ENCODE measurements at places on chromosomes 11 and 22.

GRCh38 chr22:17954860-17955587 is 69.3 kb downstream of the MICAL3 start:
- no peak for DNase-seq

- no peak for DNase-seq
Observed at GRCh38 chr11:27700351-27701301, at the start of gene BDNF. Gene BDNF, minus strand, starts transcription at chr11:27700455. Its CDS starts 41,891 bp downstream, at chr11:27658564.

DNA sequence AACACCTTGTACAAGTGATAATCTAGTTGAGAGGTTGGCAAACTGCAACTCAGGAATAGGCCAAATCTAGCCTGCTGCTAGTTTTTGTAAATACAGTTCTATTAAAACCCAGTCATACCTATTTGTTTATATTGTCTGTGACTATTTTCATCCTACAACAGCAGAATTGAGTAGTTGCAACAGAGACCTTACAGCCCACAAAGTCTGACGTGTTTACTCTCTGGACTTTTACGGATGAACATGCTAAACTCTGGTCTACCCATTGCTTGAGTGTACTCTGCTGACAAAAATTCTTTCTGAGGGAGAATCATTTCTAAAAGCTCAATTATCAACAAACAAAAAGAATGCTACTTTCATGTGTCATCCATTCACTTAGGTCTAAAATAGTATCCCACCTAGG is 287.0 kb downstream of the DYNC2H1 start:
- no peak for DNase-seq

DNA sequence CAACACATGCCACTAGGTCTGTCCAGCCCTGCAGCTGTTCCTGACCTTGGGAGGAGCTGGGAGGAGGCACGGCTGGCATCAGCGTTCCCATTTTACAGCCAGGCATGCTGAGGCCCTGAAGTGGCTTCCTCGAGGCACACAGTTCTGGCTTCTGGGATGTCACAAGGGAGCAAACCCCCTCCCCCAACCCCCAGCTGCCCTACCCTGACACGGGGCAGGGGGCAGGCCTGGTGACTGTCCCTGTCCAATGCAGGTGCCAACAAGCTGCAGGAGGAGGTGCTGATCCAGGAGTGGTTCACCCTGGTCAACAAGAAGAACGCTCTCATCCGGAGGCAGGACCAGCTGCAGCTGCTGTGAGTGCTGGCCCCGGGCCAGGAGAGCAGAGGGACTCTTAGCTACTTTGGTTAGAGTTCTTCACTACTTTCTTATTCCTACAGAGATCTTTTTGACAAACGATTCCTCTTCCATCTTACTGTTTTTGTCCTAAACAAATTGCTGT is 5.3 kb downstream of the KCNK7 start:
- no peak for DNase-seq

- no peak for DNase-seq
Observed at GRCh38 chr11:31641477-31642062, 132.0 kb downstream of the ELP4 start.

DNA sequence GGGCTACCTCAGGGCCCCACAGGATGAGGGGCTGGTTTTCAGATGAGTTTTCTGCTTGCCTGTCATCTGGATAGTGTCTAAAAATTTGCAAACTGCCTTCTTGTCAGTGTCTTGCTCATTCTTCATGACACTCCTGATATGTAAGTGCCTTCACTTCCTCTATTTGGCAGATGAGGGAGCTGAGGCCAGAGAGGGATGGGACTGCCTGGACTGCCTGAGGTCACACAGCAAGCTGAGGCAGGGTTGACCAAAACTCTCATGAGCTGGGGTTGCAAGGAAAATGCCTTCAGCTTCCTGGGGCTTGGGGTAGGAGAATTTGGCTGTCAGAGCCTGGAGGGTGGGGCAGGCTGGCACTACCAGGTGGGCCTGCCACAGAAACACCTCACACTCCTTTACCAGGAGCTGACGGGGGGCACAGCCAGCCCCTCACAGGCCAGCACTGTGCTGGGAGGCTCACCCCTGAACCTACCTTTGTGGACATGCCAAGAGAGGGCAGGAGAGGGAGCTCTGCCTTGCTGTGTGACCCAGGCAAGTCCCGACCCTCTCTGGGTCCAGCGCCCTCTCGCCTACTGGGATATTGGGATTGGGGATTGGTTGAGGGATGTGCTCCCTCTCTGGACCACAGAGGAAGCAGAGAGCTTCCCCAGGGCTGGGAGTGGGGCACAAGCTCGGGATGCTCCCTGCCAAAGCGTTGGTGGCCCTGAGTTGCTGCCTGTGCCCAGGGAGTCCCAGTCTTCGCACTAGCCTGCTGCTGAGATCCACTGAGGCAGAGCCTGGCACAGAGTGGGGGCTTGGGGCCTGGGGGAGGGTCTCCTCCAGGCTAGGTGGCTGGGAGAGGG is 1.9 kb upstream of the P2RY6 start:
- no peak for DNase-seq

DNA sequence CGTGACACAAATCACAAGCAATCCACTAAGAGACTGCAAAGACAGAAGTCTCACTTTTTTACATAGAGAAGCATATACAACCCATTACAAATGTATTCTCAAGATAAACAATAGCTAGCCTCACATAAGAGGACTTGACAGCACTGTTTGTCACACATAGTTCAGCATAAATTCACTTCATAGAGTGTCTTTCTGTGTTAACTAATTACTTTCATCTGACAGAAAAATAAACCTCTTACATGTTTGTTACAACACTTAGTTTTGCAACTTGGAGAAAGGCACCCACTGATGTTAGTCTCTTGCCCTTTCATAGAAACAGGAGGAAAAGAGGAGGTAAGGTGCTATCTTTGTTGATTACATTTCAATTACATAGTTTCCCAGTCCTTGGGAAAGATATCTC is 2221.9 kb upstream of the RAG2 start:
- no peak for DNase-seq
